Kidney epithelial cell (primary cell): ENCODE measurements at places on chromosomes 16 and 17.

DNA sequence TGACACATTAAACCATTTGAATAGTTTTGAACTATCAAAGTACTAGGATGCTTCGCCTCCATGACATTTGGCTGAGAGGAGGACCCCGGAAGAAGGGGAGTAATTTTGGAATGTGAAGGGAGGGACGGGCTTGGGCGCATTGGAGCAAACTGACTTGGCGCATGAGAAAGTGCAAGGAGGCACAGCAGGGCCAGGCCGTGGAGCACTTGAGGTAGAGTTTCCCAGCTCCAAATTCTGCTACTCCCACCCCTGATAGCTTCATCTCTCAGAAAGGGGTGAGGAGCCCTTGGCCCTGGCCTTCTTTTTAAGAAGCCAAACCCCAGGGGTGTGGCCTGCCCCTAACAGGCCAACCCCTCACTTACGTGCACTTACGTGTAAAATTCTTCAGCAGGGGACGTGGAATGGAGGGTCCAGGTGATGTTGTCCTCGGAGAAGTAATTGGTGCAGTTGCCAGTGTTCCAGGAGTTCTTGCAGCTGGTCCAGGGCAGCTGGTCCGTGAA is 17.7 kb downstream of the SLC6A4 start:
- no peak for DNase-seq

DNA sequence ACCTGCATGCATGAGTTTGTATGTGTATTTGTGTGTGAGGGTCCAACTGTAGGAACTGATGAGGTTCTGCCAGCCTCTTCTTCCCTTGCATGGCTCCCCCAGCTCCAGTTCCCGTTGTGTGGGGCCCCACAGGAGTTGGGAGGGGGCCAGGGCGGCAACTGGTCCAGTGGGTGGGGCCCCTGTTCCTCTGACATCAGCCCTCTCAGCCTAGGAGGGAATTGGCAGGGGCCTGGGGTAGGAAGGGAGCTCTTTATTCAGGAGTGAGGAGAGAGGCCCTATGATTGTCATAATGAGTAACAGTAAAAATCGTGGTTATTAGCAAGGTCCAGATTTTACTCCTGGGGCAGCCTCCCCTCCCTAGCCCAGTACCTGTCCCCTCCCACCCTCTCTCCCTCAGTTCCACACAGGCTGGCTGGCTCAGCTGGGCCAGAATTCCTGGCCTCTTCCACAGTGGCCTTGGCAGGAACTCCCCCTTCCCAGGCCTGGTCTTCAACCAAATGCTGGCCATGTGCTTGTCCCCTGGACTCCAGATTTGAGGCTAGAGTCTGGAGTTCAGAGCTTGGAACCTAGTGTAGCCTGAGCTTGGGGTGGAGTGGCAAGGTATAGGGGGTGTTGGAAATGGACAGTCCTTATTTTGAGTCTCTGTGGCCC is 18.9 kb downstream of the RARA start:
- DNase-seq: no peak

GRCh38 chr17:38584350-38584925 is 21.3 kb downstream of the SRCIN1 start:
- no peak for DNase-seq

- DNase-seq: no peak
These were observed 24.4 kb downstream of the CRK start for GRCh38 chr17:1431631-1432104.

DNA sequence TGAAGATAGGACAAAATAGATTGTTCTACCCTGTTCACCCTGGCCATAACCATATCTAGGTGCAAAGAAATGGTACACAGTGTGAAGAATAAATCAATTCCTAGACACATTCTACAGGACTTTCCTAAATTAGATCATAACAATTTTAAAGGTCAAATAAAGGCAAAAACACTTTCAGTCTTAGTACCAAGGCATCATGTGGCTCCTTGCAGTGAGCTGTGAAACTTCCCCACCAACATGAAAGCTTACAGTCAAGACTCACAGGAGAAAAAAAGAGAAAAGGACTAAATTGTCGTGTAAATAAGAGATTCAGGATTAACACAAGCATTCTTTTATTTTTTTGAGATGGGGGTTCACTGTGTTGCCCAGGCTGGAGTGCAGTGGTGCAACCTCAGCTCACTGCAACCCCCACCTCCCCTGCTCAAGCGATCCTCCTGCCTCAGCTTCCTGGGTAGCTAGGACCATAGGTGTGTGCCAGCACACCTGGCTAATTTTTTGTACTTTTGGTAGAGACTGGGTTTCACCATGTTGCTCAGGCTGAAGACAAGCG is 14.2 kb downstream of the NSMCE1 start:
- DNase-seq: no peak

- DNase-seq: no peak
These were observed 5.0 kb downstream of the ATP5PD start for GRCh38 chr17:75041656-75042280.

DNA sequence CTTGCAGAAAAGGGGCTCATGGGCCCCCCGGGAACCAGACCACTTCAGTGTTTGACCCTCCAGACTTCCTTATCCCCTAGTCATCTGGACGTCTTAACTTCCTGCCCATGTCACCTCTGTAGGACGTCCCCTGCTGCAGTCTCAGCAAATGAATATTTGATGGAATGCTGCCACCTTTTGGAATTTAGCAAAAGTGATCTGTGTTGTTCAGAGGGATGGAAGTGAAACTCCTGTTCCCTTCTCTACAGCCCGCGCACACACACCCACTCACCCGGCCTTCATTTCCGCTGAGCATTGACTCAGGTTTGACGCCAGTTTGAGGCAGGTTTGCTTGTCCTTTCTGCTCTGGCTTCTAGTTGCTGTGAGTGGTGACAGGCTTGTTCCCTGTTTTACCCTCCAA is 507.2 kb upstream of the EEF2KMT start:
- no peak for DNase-seq

DNA sequence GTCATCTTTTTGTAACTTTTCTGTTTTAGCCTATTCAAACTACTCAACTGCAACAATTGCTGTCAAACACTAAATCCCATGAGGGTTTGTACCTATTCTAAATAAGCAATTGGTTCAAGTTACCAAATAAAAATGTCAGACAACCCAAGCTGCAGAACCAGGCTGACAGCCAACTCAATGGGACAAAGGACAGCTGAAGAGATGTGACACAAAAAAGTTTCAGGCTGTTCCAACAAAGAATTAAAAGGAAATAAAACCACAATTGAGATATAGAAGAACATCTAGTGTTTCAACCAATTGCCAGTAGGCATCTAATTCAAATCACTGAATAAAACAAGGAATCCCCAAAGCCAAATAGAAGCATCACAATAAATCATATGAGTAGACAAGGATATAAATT is 49.3 kb downstream of the GRB7 start:
- DNase-seq: no peak

DNA sequence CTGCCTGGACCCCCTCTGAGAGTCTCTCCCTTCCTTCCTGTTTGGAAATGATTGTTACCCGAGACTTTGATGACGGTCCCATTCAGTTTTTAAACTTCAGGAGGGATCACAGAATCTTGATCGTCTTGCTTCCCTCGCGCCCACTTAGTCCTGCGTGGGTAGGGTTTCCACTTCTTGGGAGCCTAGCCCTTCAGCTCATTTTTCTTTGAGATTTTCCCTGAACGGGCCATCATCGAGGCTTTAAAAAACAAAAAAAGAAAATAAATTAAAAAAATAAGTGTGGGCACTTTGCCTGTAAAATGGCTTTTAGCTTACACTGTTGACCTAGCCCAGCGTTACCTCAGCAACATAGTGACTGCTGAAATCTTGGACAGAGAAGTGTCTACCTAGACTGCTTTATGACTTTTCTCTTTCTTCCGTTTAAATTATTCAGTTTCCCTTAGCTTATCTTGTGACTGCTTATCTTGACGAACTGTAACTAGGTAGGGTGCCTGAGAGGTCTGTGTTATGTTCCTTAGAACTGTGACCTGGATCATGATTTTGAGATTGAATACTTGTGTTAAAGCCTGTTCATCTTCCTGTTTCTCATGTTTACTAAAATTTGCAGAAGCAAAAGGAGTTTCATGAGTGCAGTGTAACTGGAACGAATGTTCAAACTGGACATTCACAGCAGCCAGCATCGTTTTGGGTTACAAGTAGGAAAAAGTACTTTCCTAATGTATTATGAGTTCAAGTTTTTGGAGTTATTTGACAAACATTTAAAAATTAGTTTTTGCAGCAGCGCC is 874 bp downstream of the WWP2 start:
- peak; percentile 25 for DNase-seq

GRCh38 chr17:43953746-43954145 is at the start of gene PYY:
TSS of gene PYY (minus strand) at chr17:43953940. CDS start at chr17:43953483, 457 bp downstream.
- no peak for DNase-seq
